ENCODE measurements at places on chromosomes 12 and 14.

DNA sequence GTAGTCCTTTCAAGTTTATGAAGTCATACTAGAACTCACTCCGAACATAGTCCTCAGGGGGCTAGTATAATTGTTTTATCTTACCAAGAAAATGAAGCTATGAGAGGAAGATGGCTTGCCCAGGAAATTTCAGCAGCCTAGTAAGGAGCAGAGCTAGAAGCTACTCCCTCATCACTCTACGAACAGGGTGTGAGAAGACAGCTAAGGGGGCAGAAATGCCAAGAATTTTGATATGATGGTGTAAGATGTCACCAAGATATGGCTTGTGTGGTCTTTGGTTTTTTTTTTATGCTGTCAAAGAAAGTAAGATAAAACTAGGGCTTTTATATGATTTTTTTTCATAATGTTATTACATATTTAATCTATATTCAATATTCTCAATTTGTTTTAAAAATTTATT, 47.6 kb downstream of the PRICKLE1 start:
- no peak for DNase-seq

GRCh38 chr12:126337556-126338441, 1272.6 kb downstream of the AACS start:
- no peak for DNase-seq

GRCh38 chr12:116878567-116879508, 2.4 kb downstream of the HRK start:
- DNase-seq = no peak

DNA sequence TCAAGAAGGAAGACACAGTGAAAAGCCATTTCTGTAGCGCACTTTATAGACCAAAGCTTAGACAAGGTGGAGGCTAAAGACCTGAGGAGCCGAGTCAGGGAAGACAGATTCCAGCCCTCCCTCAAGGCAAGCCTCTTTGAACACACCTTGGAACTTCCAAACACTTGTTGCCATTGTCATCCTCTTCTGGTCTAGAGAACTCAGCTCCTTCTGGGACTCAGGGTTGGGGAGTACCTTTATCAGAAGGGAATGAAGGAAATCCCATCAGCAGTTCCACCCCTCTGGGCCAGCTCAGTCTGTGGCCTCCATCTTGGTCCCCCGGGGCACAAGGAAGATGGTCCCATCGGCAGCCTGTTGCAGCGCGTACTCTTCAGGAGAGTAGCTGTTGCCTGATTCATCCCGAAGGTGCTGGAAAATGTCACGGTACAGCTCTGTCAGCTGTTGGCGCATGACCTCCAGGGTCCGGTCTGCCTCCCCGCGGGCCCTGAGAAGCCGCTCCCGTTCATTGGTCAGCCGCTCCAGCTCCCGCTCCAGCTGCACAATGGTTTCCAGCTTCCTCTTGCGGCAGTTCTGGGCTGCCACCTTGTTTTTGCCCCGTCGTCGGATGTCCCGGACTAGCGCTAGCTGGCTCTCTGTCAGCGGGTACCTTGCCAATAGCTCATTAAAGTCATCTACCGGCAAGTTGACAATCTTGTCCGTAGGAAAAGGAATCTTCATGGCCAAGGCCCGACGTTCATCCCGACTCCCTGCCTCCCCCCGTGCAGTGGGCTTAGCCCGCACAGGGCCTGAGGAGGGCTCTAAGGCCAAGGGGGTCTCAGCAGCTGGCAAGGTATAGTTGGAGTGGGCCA, 8.5 kb downstream of the NFE2 start:
- no peak for DNase-seq

GRCh38 chr14:68042586-68043210, 223.1 kb downstream of the RAD51B start:
- no peak for DNase-seq

- no peak for DNase-seq
Measured at GRCh38 chr14:21536418-21537089, 10.4 kb upstream of the SALL2 start.

DNA sequence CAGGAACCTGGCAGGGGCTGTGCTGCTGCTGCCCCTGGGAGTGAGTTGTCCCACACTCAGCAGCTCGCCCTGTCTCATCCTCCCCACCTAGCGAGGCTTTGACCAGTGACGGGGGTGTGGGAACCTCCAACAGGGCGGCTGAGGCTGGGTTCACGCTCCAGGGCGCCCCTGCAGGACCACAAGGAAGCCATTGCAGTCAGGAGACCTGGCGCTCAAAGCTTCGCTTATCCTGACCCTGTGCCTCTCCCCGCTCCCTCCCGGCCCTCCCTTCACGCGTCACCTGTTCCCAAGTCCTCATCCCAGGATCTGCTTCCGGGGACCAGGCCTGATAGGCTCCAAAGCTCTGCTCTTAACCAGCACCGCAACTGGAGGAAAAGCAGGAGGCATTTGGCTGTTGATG, 272.0 kb upstream of the SFSWAP start:
- no peak for DNase-seq

- DNase-seq = no peak
Measured at GRCh38 chr14:94654071-94654861, 42.1 kb downstream of the SERPINA3 start.

GRCh38 chr12:67410667-67411067, 141.5 kb downstream of the CAND1 start:
- no peak for DNase-seq

DNA sequence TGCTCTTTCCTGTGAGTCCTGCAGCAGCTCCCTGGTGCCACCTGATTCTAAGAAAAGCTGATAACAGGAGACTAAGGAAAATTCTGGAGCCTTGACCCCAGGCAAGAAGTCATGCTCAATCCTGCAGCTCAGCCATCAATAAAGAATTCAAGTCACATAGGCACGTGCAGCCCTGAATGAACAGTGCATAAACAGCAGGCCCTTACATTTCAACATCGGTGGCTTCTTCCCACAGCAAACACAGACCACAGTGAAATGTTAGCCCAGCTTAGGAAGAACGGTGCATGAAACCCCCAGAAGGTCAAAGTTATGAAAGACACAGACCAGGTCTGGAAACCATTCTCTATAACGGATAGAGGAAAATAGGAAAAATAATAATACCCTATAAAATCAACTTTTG, 10.5 kb downstream of the CINP start:
- no peak for DNase-seq

DNA sequence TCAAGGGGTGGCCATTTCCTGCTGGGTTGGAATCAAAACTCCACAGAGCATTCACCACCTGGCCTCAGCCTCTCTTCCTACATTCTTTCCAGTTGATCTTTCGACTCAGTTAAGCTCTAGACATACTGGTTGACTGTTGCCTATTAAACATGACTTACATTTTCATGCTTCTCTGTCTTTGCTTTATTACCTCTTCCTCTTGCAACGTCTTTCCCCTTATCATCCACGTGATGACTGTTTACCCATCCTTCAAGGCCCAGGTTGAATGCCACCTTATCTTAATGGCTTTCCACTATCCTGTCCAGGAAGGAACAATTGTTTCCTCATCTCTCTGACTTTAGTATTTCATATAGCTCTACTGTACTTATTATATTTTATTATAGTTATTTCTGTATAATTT, 24.4 kb upstream of the CCDC175 start:
- no peak for DNase-seq

- no peak for DNase-seq
Measured at GRCh38 chr12:47102845-47103651, 23.3 kb upstream of the AMIGO2 start.

DNA sequence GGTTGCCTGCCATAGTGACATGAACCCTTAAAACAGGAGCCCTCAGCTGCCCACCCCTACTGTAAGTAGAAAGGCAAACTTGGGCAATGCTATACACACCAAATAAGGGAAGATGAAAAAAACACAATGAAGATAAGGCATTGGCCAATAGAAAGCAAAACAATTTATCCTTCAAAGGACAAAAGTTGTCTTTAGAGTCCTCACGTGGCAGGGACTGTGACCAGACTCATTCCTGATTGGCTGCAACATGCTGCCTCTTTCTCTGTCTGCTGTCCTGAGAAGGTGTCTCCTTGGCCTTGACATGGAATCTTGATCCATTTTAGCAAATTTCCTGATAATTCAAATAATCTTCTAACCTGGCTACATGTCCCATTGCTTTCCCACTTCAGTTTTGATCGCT, 131.9 kb downstream of the GPR135 start:
- no peak for DNase-seq

DNA sequence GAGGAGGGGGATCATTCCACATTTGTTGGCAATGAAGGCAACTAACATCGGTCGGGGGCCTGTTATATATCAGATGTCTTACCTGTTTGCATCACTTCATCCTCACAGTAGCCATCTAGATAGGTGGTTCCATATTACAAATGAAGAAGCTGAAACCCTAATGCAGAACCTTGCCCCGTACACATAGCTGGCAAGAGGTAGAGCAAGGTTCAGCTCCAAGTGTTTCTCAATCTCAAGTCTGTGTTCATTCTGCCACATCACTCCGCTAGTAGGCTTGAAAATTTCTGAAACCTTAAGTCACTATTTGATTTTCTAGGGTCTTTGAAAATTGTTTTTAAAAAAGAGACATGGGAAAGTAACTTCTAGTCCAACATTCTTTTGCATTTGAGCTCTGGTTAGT, 17.0 kb downstream of the AVPR1A start:
- DNase-seq = no peak

DNA sequence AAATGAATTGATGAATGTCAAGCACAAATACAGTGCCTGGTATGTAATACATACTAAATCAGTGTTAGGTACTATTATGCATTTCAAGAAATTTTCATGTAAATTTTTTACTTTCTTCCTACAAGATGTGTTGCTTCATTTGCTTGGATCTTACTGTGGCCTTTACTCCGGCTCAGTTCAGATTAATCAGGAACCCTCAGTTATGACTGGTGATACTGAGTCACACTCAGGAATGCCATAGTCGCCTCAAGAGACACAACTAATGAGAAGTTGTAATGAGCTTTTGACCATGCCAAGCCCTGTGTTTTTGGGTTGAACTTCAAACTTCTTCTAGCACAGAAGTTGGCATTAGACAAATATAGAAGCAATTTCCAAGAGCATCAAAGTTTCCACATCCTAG, 96.0 kb downstream of the TGFB3 start:
- no peak for DNase-seq

- no peak for DNase-seq
Measured at GRCh38 chr14:95253039-95253630, 66.6 kb downstream of the CLMN start.

- no peak for DNase-seq
Measured at GRCh38 chr12:122908915-122909314, 13.0 kb upstream of the VPS37B start.

DNA sequence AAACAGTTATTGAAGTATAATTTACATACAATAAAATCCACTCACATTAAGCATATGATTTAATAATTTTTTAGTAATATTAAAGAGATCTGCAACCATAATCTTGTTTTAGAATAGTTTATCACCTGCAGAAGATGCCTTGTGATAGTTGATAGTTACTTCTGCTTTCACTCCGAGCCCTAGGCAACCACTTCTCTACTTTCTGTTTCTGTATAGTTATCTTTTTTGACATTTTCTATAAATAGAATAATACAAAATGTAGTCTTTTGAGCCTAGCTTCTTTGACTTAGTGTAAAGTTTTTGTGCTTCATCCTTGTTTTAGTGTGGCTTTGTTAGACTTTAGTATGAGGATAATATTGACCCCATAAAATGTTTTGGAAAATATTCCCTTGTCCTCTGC, 111.0 kb downstream of the MNAT1 start:
- no peak for DNase-seq

- DNase-seq = no peak
Measured at GRCh38 chr12:113170926-113171325, 14.4 kb downstream of the DDX54 start.

- DNase-seq = no peak
Measured at GRCh38 chr12:19404242-19404880, 34.9 kb upstream of the AEBP2 start.

DNA sequence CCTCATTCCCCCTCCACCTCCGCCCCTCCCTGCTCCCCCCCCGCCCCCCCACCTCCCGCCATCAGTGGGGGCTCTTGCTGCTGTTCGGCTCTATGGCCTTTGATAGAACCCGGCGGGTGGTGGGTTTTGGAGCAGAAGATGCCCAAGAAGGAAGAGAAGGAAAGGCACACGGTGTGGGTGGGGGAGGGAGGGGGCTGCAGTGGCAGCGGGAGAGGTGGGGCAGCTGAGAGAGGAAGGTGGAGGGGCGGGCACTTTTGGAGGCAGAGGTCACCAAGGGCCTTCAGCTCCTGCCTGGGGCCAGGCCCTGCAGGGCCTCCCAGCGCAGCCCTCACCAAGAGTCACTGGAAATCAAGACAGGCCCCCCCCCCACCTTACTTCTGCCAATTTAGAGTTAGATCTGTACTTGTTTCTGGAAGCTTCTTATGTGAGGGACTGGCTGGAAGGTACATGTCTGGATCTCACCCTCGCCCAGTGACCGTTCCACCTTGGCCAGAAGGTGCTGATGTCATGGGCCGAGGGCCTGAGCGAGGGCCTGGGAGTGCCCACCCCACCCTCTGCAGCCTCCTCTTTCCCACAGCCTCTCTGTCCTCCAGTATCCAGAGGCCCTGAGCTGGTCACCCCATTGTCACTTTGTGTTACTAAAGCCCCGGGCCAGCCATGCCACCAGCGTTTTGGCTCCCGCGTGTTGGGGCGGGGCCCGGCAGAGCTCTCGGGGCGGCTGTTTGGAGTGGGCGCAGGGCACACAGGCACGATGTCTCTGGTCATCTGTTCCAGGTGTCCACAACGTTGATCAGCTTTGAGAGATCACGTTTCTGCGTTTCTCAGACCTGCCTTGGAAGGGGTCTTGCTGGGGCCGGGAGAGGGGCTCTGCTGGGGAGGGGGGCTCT, 153.9 kb downstream of the KIF26A start:
- no peak for DNase-seq

DNA sequence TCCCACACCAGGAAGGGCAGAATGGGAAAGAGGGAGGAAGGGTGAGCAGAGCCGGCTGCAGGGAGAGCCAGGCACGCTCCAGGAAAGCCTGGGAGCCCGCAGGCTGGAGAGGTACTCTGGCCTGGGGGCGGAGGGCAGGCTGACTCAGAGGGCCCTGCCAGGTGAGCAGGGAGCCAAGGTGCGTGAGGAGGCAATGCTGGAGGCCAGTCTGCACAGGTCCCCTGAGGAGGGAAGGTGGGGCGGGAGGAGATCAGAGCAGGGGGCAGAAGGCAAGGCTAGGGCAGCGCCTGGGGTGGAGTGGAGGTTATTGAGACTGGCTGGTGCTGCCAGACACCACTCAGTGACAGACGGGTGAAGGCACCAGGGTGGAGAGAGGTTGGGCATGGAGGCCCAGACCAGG, 385.0 kb downstream of the BCL11B start:
- DNase-seq = no peak

GRCh38 chr12:4807813-4808212, 87.6 kb downstream of the GALNT8 start:
- DNase-seq = no peak

Measured in hypothalamus (tissue), 51 donors.